ENCODE measurements at places on chromosomes 2 and 18.

- no peak for DNase-seq
These were observed 10.4 kb downstream of the CERKL start for GRCh38 chr2:181646415-181646987.

DNA sequence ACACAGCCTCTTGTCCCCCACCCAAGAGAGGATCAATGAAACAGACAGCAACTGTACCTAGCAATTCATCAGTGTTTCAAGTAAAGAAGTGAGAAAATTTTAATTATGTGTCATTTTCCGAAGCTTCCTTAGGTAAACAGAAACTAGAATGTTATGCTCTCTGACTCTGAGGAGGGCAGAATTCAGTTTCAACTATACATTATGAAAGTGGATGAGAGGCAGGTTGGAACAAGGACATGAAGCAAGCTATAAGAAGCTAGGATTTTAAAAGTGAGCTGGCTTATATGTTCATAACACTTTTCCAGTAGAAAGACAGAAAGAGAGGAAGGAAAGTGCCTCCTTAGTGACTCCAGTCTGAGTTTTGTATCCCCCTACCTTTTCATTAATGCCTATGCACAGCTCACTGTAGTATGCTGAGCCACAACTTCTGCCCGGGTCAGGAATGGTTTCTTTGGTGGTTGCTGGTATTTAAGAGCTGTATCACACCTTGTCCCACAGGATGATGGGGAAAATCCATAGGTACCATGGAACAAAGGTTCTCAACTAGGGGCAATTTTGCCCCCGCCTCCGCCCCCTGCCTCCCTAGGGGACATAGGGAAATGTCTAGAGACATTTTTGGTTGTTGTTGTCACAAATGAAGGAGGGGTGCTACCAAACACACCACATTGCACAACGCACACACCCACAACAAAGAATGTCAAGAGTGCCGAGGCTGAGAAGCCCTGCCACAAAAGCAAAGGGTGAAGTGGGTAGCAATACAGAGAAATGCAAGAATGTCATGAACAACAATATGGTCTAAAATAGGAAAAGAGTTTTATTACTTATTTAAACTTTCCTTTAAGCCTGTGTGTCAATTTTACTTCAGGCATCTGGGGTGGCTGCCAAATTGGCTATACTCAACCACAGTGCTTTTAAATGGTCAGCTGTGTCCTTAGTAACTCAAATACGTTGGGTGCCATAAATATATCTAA lies 161.0 kb upstream of the ZFP36L2 start:
- DNase-seq: no peak

DNA sequence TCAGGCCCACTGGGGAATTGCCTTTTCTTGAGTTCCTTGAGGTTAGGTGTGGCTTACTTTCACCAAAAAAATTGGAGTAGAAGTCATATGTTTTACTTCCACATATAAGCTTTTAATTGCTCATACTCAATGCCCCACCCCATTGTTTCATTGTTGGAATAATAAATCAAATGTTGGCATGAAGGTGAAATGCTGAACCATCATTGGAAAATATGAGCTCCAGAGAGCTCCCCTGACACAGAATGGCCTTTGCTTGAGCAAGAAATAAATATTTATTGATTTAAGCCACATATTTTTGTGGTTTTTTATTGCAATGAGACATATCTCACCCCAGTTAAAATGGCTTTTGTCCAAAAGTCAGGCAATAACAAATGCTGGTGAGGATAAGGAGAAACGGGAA lies 167.3 kb upstream of the SRD5A2 start:
- DNase-seq: no peak

DNA sequence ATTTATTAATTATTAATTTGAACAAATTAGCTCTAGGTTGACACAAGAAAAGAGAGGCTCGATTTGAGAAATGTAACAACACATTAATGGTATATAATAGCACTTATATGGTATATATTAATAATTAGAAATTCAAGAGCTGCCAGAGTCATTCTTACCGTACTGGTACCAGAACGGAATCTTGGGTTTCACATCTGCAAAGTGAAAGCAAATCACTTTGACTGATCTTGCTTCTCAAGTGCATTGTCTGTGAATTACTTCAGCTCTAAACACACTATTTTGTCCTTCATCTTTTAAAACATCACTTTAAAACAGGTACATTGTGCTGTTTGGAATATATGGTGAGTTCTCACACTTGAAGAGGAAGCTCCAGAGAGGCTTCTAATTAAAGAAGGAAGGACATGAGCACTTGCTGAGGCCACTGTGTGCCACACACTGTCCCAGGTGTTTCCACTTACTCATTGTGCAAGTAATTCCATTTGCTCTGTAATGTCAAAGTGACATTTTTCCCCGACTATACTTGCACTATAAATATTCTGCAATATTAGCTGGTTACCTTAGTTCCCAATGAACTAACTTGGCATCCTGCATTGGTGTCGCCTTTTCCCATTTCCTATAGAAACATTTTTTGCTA lies 85.8 kb downstream of the PLA2R1 start:
- no peak for DNase-seq

GRCh38 chr2:211867845-211868451 lies 670.7 kb downstream of the ERBB4 start:
- DNase-seq: no peak

- no peak for DNase-seq
These were observed 59.2 kb downstream of the ADI1 start for GRCh38 chr2:3460156-3460555.

DNA sequence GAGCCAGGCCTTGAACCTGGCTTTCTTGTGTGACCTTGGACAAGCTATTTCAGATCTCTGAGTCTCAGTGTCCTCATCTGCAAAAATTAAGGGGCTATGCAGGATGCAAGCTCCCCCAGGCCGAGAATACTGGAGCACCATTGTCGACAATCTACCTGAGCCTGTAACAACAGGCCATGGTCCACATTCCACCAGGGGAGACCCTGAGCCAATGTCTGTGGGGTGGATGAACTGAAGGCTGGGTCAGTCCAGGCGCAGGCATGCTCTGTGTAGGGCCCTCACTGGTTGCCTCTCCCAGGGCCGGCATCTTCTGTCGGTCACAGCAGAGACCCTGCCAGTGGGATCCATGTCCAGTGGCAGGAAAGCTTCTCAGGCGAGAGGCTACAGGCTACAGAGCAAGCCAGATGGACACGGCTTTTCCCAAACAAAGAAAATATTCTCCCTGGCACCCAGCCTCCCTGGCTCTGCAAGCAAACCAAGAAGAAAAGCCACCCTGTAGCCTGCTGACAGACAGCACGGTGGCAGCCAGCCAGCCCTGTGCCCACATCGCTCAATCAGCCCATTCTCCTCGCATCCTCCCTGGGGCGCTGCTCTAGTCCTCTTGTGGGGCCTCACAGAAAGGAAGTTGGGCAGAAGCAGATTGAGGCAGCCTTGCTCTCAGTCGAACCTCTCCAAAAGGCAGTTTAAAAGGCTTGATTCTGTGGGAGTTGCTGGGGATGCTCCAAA lies 48.7 kb upstream of the FZD7 start:
- no peak for DNase-seq

DNA sequence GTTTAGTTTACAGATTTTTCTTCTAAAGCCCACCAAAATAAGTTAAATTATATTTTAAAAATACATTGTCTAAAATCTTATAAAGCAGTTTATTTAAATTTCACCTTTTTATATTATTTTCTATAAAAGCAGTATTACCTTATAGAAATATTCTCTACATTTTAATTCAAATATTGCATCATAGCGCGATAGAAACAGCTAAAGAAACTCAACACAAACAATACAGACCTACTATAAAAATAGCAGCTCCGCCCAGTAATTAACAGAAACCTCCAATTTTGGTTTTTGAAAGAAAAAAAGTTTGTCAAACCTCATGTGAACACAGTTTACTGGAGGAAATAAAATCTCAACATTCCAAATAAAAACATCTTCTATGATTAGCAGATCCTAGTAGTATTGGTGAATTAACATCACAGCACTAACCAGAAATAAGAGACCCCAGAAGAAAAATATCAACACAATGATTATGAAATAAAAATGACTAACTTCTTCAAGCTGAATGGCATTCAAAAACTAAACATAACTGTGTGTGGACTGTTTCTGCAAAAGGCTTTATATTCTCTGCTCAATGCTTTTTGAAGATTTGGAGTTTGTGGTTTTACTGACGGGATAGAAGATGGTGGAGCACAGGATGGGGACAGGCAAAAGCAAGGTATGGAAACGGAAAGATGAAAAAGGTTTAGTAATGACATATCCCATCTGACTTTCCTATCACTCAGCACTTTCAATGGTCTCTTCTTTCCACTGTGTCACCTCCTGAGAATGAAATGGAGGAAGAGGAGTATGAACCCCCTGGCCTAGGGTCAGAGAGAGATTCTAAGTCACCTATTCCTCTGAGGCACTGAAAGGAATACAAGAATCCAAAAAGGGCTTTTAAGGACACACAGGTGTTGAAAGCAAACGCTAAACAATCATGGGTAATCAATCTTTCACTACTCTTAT lies 17.5 kb downstream of the MAP4K3 start:
- DNase-seq: no peak

GRCh38 chr2:44778671-44779476 lies 162.6 kb upstream of the SIX3 start:
- no peak for DNase-seq

GRCh38 chr2:179059026-179059700 lies 9.2 kb upstream of the CCDC141 start:
- DNase-seq: no peak

GRCh38 chr2:142824756-142825155 lies 52.7 kb upstream of the KYNU start:
- no peak for DNase-seq

DNA sequence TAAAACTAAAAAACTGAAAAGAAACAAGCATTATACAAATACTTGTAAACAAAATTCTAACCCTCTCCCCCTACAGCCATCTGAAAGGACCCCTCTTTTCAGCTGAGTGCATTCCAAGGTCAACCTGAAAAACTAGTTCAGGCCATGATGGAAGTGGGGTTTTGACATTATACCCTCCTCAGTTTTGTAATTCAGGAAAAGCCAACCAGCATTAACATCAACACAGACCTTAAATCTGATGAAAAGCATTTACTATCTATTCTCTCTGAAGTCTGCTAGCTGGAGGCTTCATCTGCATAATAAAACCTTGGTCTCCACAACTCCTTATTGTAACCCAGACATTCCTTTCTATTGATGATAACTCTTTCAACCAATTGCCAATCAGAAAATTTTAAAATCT lies 302.2 kb downstream of the CNTNAP5 start:
- DNase-seq: no peak

GRCh38 chr2:235668782-235669181 lies 174.9 kb downstream of the AGAP1 start:
- DNase-seq: no peak

DNA sequence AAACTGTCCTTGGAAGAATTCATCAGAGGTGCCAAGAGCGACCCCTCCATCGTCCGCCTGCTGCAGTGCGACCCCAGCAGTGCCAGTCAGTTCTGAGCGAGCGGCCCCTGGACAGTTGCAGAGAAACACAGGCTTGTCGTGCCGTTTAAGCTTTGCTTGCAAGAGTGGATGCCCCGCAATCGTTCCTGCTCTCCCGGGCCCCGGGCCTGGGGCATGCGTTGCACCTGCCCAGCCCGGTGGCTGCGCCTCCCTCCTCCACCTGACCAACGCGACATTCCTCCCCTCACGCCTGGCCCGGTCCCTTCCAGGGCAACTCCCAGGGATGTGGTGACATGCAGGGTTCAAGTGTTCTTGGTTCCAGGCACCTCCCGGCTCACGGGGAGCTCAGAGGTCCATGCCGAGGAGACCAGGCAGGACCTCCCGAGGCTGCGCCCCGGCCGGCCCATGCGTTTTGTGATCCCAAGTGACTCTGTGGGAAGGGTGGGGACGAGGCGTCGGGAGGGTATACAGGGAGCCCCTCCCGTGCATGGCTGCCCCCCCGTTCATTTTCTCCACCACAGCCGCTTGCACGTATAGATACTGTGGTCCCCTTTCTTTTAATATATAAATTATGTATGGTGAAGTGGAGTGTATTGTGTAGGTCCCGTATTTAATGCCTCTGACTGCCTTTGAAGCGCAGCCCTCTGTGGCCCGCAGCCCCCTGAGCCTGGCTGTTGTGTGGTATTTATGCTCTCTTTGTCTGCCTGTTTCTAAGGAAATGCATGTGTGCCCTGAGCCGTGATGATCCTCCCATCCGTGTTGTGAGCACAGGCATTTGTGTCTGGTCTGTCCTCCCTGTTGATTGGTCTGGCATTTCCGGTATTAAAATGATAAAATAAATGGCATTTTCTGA lies 21.2 kb downstream of the ODC1 start:
- no peak for DNase-seq

- no peak for DNase-seq
These were observed 191.4 kb downstream of the ZNF407 start for GRCh38 chr18:74789078-74789477.

DNA sequence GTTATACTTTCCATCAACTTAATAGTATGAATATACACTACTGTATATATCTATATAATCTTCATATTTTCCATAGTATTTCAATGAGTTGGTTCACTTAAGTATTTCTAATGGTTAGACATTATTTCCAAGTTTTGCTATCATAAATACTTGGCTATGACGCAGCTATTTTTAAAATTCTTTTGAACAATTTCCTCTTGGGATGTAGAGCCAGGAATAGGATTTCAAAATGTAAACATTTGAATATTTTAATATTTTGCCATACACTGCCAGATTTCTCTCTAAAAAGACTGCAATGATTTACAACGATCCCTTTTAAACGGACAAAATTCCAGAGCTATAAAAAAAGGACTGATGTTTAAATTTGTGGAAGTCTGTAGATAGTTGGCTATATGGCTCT lies 95.6 kb downstream of the NUP35 start:
- DNase-seq: no peak

GRCh38 chr2:70842401-70842800 lies 6.8 kb upstream of the CD207 start:
- DNase-seq: no peak

- DNase-seq: no peak
These were observed 6.1 kb upstream of the IL37 start for GRCh38 chr2:112904883-112905282.

DNA sequence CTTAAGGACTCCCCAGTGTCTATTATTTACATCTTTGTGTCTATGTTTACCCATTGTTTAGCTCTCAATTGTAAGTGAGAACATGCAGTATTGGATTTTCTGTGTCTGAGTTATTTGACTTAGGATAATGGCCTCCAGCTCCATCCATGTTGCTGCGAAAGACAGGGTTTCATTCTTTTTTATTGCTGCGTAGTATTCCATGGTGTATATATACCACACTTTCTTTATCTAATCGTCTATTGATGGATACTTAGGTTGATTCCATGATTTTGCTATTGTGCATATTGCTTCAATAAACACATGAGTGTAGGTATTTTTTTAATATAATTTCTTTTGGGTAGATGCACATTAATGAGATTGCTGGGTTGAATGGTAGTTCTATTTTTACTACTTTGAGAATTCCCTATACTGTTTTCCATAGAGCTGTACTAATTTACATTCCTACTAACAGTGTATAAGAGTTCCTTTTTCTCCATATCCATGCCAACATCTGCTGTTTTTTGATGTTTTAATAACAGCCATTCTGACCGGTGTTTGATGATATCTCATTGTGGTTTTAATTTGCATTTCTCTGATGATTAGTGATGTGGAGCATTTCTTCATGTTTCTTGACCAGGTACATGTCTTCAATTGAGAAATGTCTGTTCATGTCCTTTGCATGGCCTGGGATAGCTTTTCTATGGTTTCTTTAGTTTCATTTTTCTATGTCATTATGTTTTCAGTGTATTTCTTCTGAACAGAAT lies 21.8 kb downstream of the MTCL1 start:
- no peak for DNase-seq

- no peak for DNase-seq
These were observed 36.4 kb downstream of the ICOS start for GRCh38 chr2:203973000-203973399.

Measured in stimulated activated CD8-positive, alpha-beta memory T cell treated with anti-CD3 and anti-CD28 coated beads, Interleukin-7, amount 100 ng/mL, for 24 hours (primary cell).